AG08395 (cell line): ENCODE measurements at places on chromosomes 7 and 10.

- peak; percentile 58 for DNase-seq
Observed at GRCh38 chr10:108789919-108790318, 1133.4 kb downstream of the XPNPEP1 start.

- no peak for DNase-seq
Observed at GRCh38 chr10:125448596-125448995, 234.4 kb downstream of the TEX36 start.

GRCh38 chr7:10934292-10934691, 39.4 kb upstream of the PHF14 start:
- peak; percentile 43 for DNase-seq

DNA sequence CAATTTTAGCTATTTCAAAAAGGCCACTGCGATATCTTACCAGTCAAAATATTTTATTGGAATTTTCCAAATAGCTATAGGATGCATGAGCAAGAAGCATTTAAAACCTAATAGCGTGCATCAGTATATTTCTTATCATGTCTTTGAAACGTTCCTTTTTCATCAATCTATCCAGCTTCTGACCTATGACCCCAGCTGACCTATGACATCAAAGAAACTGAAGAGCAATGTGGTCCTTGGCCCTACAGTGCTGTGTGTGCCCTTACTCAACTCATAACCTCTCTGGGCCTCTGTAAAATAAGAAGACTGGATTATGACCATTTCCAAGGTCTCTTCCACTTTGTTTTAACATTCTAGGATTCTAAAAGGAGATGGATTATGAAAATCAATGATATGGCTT, 118.2 kb downstream of the ZNF22 start:
- DNase-seq: no peak

DNA sequence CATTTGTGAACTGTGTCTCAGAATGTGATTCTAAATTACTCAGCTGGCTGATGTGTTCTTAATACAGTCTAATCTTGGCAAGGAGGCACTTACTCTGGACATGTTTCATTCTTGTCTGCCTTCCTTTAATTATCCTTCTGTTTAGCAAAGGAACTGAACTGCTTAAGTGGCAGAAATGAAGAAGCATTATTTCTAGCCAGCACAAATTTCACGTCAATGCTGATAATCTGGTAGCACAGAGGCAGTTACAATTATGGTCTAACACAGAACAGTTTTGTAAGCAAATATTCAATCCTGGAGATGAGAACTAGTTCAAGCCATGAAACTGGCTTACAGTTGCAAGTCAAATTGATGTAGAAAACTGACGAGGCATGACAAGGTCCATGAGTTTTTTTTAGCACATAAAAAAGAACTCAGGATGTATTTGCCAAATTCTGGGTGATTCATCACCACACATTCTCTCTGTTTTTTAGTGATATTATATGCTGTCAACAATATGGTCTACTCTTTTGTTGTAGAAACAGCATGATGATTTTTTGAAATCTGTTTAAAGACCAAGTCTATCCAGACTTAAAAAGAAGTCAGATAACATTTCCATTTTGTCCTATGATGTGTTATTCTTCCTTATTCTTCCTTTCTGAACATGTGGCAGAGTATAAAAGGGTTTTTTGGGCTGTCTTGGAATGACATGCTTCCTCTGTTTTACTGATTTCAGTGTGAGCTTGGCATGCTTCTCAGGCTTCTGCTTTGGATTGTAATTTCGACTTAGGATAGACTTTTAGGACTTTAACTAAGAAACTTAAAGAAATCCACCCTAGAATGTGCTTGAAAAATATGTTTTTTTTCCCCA, 154.8 kb downstream of the DNAJB9 start:
- no peak for DNase-seq

GRCh38 chr7:47354831-47355541, 226.9 kb downstream of the TNS3 start:
- no peak for DNase-seq

- no peak for DNase-seq
Observed at GRCh38 chr10:6617309-6618076, 37.4 kb upstream of the PRKCQ start.

DNA sequence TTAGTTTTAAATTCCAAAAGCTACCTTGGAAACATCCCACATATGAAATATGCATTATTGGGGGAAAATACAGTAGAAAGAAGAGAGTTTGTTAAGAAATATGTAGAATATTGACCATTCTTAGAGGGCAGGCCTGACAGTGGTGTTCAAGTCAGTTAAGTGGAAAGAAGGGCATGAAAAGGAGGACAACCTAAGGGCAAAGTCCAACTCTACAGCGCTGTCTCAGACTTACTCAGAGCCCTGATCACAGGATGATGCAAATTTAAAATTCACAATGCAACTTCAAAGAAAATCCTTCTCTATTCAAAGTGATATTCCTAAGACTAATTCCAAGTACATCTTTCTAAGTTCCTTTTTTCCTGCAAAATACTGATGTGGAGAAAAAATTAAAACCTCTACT, 139.1 kb upstream of the LRRTM3 start:
- DNase-seq: no peak

- no peak for DNase-seq
Observed at GRCh38 chr7:115763347-115763746, 267.2 kb downstream of the TFEC start.

DNA sequence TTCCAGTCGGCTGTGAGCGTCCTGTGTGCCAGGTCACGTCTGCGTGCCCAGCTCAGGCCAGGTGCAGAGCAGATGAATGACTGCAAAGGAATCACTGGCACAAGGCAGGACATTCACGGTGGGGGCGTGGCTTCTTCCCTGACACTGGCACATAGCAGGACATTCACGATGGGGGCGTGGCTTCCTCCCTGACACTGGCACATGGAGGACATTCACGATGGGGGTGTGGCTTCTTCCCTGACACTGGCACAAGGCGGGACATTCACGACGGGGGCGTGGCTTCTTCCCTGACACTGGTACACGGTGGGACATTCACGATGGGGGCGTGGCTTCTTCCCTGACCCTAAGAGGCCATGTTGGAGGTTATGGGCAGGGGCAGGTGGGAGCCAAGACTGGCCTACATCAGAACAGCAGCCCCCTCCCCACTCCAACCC, 64.3 kb downstream of the MYL10 start:
- no peak for DNase-seq

DNA sequence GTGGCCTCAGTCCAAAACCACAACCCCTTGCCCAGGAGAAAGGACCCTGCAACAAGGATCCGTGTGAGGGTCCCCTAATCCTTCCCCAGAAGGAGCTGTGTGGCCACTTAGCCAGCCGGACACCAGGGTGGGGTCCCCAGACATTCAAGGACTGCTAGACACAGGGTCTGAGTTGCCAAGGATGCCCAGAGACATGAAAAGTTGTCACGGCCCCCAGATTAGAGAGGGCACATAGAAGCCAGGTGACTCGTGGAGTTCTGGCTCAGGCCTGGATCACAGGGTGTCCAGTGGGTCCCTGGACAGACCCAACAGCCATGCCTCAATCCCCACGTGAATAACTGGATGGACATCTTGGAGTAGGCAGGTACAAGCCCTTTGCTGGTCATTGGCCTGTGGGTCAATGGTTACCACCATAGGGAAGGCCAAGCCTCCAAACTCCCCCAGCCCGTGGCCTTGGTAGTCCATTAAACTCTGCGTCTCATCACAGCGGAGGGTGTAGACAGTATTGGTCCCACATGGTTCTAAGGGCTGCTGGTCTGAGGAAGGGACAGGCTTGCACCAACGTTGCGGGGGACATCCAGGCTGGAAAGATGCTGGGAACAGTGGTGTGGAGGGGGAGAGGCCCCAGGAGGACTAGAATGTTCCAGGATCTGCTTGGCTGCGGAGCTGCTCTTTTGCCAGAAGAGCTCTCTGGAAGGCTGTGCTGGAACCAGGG, 205.9 kb upstream of the PPP2R2D start:
- DNase-seq: no peak

GRCh38 chr7:47478017-47478344, 103.9 kb downstream of the TNS3 start:
- DNase-seq: no peak

DNA sequence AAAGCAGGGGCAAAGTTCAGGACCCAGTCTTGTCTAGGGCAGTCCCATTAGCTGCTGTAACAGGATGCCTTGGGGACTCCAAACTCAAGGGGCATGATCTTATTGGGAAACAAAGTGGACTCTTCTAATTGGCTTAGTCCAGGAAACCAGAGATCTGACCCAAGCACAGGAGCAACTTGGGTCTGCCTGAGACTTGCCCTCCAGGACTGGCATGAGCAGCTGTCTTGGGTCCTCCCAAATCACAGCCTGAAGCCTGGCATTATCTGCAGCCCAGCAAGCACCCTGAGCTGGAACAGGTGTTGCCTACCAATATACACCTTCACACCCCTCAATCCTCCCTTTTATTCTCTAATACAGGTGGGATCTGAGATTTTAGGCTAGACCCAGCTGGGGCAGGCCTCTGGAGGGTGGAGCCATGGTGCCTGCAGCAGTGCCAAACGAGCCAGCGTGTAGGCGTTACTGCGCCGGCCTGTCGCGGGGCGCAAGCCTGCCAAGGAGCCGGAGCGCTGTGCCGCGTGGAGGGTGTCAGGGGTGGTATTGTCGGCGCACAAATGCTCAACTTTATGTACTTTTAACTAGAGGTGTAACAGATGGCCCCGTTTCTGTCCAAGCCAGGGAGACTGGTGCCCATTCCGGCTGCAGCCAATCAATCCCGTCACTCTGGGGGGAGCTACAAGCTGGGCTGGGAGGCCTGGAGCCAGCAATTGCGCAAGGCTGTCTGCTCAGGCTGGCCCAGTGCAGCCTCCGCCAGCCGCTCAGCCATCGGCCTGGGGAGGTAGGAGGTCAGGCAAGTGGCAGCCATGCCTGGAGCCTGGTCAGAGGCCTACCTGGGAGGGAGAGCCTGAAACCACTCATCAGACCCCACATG, 12.8 kb upstream of the LBX1 start:
- DNase-seq: peak; percentile 50

- DNase-seq: no peak
Observed at GRCh38 chr7:108037741-108038140, 34.8 kb upstream of the LAMB1 start.

DNA sequence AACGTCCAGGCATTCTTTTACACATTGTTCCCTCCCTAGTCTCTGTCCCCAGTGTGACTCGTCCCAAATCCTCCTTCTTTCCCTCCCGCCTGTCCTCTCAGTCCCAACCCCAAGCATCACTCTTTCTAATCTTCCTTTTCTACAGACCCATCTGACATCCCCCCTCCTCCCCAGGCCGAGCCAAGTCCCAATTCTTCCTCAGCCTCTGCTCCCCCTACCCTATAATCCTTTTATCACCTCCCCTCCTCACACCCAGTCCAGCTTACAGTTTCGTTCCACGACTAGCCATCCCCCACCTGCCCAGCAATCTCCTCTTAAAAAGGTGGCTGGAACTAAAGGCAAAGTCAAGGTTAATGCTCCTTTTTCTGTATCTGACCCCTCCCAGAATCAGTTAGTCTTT, 95.1 kb downstream of the MACC1 start:
- DNase-seq: no peak

DNA sequence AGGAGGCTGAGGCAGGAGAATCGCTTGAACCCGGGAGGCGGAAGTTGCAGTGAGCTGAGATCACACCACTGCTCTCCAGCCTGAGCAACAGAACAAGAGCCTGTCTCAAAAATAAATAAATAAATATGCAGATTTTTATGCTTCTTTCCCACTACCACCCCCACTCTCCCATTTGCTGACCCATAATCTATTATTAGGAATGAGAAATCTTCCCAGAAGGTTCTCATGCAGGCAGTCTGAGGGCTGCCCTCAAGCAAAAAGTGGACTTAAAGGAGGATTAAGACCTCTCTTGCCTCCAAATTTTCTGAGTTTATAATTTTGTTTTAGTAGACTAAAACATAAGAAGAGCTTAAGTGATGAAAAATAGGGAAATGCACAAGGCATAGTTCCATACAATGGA, 85.2 kb upstream of the TOMM7 start:
- no peak for DNase-seq

- DNase-seq: no peak
Observed at GRCh38 chr7:115070311-115070710, 148.4 kb downstream of the MDFIC start.

- DNase-seq: peak; percentile 43
Observed at GRCh38 chr7:70380421-70381015, 751.4 kb upstream of the GALNT17 start.

GRCh38 chr10:125035136-125035535, 93.2 kb downstream of the ZRANB1 start:
- DNase-seq: peak; percentile 75

DNA sequence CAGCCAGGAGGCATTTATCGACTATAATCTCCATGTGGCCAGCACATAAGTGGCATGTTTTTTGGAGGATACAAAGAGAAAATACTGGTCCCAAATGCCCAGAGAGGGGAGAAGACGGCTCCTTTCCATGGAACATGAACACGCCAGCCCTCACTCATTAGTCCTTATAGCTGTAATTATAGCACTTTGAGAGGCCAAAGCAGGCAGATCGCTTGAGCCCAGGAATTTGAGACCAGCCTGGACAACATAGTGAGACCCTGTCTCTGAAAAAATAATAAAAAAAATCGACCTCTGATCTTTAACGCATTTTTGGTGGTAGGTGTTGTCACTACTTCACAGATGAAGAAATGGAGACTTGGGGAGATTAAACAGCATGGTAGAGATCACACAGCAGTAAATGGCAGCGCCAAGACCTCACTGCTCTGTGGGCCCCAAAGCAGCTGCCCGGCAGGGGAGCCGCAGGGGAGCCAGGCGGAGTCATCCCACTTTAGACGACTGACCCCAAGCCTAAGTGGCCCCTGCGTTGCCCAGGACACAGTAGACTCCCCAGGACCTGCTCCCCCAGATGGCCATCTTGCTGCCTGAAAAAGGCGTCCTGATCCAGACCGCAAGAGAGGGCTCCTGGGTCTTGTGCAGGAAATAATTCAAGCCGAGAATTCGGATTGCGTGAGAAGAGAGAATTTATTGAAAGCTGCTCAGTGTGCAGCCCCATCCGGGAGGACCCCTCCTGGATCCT, 21.2 kb upstream of the PRKAG2 start:
- no peak for DNase-seq

DNA sequence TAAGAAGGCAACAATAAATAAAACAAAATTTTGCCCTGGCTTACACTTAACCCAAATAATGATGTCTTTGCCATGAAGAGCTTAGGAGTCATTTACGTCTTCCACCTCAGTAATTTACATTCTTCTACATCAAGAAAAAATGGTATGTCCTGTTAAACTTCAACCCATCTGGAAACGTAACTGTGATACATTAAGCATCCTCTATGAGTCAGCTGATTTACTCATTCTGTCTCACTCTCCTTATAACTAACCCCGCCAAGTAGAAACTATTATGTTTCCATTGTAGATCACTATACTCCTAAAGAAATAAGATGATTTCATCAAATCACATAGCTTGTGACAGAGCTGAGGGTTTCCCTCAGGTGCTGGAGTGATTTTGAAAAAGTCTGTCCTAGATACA, 330.7 kb downstream of the CDC14C start:
- DNase-seq: no peak

- DNase-seq: no peak
Observed at GRCh38 chr10:121694966-121695643, 96.9 kb upstream of the FGFR2 start.

GRCh38 chr7:29281782-29282541, 87.4 kb downstream of the CHN2 start:
- peak; percentile 28 for DNase-seq
